Left cardiac atrium (tissue), 4 donors: ENCODE measurements at places on chromosomes 5 and 9. TPM values are rescaled to one million over a fixed set of nuclear protein-coding genes. Genes with fewer than 3 reads are reported as not detected.

SUSD1 gene
- total RNA-seq = 9.4 TPM

S1PR3 gene
- total RNA-seq = 24.4 TPM

NFIB gene
- total RNA-seq = 118 TPM

DNA sequence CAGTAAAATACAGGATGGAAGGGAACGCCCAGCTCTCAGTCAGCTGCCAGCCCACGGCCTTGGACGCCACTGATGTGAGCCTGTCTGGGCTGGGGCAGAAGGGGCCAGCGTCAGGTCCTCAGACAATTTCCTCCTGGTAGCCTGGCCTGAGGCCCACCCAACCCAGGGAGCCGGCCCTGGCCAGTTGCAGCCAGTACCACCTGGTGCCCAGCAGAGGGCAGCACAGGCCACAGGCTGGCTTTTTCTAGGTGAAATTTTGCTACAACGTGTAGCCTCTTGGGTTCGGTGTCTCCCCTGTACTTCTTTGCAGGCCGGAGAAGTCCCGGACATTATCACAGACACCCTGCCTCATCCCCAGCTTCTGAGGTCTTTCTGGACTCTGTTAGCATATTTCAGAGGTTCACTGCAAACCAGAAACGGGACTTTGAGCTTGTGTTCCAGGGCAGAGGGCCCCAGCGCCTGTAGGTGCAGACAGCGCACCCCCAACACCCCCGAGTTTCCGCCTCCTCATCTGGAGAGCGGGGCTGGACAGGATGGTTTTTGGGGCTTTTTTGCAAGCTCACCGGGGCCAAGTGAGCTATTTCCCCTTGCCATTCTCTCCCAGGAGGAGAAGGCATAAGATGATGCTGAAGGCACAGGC is 45.9 kb upstream of the KCNMB1 start:
- peak; percentile 72 for DNase-seq

DNA sequence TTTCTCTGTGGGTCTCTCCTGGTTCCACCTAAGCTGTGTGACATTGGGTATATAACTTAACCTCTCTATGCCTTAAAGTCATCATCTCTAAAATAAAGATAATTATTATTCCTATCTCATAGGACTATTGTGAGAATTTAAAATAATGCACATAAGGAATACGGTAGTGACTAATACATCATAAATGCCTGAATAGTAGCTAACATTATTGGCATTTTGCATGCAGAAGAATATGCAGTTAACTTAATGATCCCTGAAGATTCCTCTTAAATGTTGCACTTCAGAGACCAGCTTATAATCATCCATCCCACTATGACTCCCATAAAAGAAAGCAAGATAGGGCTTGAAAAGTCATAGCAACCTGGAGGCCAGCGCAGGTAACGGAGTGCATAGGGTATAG is 32.4 kb downstream of the OXCT1 start:
- DNase-seq = no peak
